ENCODE measurements at places on chromosomes 5 and 9. TPM values are rescaled to one million over a fixed set of nuclear protein-coding genes. Genes with fewer than 3 reads are reported as not detected.

The CDC14B gene
- 1.4 TPM for total RNA-seq

The CERCAM gene
- 0.86 TPM for total RNA-seq

The PCDHGB3 gene
- 0.66 TPM for total RNA-seq

The PALM2AKAP2 gene
- total RNA-seq = 2.2 TPM

The OR1J4 gene
- total RNA-seq = not detected

The IFNB1 gene
- 0.23 TPM for total RNA-seq

The LMNB1 gene
- 209 TPM for total RNA-seq

The ORM2 gene
- total RNA-seq = not detected

The PRELID2 gene
- 2.1 TPM for total RNA-seq

The CDKN2B-AS1 gene
- 1.2 TPM for total RNA-seq

The FOXD4L5 gene
- 0.27 TPM for total RNA-seq

The PCDHA6 gene
- not detected for total RNA-seq

The MARCHF3 gene
- total RNA-seq = 5.9 TPM

The LCP2 gene
- 351 TPM for total RNA-seq

The IGIP gene
- total RNA-seq = 3.5 TPM

The UGT3A2 gene
- not detected for total RNA-seq

The ENHO gene
- total RNA-seq = not detected

The SLCO6A1 gene
- total RNA-seq = not detected

The TMEM215 gene
- not detected for total RNA-seq

The CAAP1 gene
- 19.8 TPM for total RNA-seq

The WWC1 gene
- 0.70 TPM for total RNA-seq

The EDIL3 gene
- total RNA-seq = not detected

The MYO10 gene
- 0.41 TPM for total RNA-seq

The RACK1 gene
- total RNA-seq = 2,098 TPM

The FAM81B gene
- total RNA-seq = not detected

The CDX1 gene
- not detected for total RNA-seq

The OLFML2A gene
- total RNA-seq = not detected

The MYMK gene
- not detected for total RNA-seq

The IL5 gene
- 1.5 TPM for total RNA-seq

The GPX8 gene
- total RNA-seq = not detected

The PCDHGB1 gene
- total RNA-seq = 0.32 TPM

The LCN1 gene
- not detected for total RNA-seq

The ABLIM3 gene
- total RNA-seq = not detected

The PHF24 gene
- 0.08 TPM for total RNA-seq

The GARIN3 gene
- total RNA-seq = 0.31 TPM

The ZSWIM6 gene
- 9.6 TPM for total RNA-seq

The UBE2QL1 gene
- total RNA-seq = 0.73 TPM

The DRD1 gene
- not detected for total RNA-seq

The STING1 gene
- 213 TPM for total RNA-seq

The ADGRV1 gene
- total RNA-seq = 0.05 TPM

The FCN2 gene
- total RNA-seq = not detected
